CD4-positive, alpha-beta T cell treated with Interleukin-1 beta for 1 hour (primary cell): ENCODE measurements at places on chromosomes 13 and 19.

GRCh38 chr13:40598569-40598968 lies 67.9 kb downstream of the FOXO1 start:
- no peak for DNase-seq

DNA sequence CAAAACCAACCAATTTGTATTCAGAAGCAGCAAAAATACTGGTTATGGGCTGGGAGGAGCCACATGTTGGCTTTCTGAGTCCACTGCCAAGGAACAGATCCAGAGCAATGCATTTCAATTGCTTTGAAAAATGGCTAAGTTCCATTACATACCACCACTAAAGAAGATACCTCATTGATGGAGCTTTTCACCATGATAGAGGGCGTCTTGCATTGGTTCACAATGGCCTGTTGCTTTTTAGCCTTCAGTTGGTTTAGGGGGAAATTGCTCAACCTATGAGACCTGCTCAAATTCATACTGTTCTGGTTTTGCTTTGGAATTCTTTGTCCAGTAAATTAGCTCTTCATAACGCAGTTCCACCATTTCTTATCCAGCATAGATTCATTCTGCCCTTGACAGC lies 21.2 kb upstream of the CPB2 start:
- DNase-seq, result no peak

GRCh38 chr13:99314640-99315176 lies 7.5 kb upstream of the GPR183 start:
- DNase-seq, result peak; percentile 65

- no peak for DNase-seq
Observed at GRCh38 chr19:1487576-1488281, 2.4 kb downstream of the PCSK4 start.

DNA sequence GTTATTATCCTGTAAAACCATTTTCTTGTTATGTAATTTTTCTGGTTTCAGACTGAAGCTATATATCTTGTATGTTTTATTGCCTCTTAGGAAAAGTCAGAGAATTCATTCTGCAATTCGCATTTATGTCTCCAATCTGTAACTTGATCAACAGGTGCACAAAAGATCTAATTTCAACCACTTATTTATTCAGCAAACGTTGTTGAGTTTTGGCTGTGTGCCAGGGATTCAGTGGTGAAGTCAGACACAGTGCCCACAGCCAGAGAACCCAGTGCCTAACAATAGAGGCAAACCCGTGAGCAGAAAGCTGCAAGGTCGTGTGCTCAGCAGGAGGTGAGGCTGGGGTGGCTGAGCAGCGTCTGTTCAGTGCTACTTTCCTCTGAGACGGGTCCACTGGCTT lies 119.5 kb upstream of the MCF2L start:
- no peak for DNase-seq

GRCh38 chr19:5048091-5048726 lies 79.3 kb downstream of the KDM4B start:
- peak; percentile 47 for DNase-seq

DNA sequence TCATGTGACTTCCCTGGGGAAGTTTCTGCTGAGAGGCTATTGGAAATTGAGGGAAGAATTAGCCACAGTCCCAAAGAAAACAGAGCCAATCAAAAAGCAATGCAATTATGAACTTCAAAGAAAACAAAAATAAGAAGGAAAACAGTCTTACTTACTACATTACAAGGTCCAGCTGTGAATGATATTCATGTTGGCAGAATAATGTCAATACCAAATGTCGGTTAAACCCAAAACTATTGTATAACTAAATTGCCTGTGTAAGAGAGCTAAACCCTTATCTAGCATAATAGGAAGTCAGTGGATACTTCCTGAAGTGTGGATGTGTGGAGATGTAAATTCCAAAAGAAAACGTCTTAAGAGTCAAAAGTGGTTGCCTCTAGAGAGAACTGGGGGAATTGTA lies 12.4 kb downstream of the KL start:
- DNase-seq, result no peak

- no peak for DNase-seq
Observed at GRCh38 chr19:11447347-11448262, 12.2 kb downstream of the PRKCSH start.

DNA sequence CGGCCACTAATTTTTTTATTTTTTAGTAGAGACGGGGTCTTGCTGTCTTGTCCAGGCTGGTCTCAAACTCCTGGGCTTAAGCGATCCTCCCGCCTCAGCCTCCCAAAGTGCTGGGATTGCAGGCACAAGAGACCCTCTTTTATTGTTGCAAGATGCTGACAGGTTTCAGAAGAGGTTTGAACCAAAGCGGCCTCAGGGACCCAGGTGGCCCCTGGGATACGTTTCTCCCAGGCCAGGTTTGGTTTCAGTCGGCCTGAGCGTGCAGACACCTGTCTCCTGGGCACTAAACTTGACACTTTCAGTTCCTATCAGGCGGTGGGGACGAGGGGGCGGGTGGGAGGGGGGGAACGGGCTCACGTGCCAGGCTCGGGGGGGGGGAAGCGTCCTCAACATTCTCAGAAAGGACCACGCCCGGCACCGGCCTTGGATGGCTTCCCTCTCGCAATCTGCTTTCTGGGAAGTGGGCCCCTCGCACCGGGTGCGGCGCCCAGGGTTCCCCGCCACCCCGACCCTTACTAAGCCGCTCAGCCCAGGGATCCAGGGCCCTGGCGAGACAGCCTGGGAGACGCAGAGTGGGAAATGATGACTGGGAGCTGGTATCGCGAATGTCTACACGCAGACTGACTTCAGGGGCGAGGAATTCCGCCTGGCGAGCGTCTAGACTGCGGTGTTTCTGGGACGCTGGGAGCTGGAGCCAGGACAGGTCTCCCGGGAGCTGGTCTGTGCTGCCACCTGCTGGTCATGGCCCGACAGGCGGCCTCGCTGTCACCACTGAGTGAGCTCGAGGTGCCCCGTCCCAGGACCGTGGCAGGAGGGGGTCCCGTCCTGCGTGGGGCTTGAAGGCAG lies 91.6 kb downstream of the GNG7 start:
- DNase-seq, result peak; percentile 85

- DNase-seq, result peak; percentile 87
Observed at GRCh38 chr19:43624933-43625332, 5.5 kb upstream of the ZNF428 start.

GRCh38 chr19:16589917-16590316 lies 17.7 kb upstream of the SLC35E1 start:
- DNase-seq, result no peak

GRCh38 chr13:108624979-108625378 lies 4.4 kb upstream of the MYO16 start:
- no peak for DNase-seq

DNA sequence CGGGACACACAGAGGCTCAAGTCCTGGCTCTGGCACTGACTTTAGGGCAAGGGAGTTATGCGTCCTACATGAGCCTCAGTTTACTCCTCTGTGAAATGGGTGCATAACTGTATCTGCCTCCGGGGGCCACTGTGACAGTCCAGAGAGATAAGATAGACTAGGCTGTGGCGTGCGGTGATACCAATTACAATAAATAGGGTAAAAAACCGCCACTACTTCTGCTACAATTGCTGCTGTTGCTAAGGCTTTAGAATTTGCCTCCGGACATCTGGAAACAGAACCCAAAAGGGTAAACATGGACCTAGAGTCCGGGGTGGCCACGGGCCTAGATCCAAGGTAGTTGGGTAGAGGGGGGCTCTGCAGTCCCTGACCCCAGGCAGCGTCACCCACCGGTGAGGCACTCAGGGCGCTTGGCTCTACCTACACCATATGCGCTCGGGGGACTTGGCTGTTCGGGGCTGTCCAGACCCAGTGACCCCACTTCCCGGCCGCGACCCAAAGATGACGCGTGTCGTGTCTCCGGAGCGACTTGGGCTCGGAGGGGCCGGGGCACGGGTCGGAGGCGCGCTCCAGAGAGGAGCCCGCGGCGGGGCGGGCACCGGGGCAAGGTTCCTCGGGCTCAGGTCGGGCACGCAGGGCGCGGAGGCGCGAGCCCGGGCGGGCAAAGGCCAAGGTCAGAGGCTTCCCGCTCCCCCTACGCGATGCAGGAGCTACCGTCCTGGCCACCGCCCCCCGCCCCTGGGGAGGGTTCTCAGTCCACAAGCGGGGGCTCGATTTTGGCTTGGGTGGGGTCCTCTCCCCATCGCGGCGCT lies 1.1 kb downstream of the INSR start:
- DNase-seq, result peak; percentile 1

- no peak for DNase-seq
Observed at GRCh38 chr13:93797463-93797862, 570.9 kb downstream of the GPC6 start.

DNA sequence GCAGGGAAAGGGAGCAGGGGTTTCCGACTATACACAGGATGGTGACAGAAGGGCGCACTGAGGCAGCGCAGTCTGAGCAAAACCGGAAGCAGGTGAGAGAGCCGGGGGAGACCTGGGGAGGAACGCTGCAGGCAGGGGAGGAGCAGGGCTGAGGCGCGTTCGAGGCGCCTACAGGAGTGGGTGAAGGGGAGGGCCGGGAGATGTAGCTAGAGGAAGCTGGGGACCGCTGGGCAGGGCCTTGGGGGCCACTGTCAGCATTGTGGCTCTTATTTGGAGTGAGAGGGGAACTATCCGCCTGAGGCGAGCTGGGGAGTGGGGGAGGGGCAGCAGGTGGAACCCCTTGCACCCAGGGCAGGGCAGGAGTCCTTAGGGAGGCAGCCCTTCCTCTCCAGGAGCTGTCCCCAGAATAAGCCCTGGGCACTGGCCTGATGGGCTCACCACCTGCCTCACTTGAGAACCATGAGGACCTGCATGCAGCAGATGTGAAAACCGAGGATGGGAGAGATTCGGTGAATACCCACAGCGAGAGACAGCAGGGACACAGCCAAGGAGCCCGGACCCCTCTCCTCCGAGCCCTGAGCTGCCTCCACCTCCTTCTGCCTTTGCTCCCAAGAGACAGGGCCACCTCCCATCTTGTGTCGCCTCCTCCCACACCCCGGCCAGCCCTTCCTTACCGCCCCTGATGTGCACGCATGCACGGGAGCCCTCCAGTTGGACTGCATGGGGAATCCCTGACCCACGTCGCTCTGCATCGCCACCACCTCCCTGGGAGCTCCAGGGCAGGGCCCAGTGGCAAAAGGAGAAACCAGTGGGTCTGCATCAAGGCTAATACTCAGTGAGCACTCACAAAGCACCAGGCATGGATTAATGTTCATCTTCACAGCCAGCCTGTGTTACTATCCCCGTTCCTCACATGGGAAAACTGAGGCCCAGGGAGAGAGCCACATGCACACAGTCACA lies 10.3 kb downstream of the AKT2 start:
- peak; percentile 13 for DNase-seq

DNA sequence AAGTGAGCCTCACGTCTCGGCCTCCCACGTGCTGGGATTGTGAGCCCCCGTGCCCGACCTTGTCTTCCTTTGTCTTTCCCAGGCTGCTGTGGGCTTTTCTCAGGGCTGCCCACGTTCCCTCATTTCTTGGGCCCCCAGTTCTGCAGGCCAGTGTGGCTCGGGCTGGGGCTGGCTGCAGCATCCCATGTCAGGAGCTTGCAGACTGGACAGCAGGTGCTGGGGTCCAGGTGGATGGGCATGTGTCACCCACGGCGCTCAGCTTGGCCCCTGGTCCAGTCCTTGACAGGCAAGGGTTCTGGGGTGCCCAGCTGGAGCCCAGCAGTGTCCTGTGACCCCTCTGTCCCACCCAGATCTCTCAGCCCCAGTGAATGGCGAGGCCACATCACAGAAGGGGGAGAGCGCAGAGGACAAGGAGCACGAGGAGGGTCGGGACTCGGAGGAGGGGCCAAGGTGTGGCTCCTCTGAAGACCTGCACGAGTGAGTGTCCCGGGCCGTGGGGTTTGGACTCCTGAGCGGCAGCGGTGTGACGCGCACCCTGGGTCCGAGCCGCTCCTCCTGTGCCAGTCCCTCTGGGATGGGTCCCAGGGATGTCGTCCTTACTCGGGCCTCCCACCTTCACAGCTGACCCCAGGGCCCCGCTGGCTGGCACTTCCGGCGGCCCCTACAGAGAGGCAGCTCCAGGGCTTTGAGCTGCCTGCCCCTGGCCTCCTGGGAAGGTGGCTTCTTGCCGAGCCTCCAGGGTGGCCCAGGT lies 17.3 kb downstream of the PLIN4 start:
- no peak for DNase-seq

- DNase-seq, result no peak
Observed at GRCh38 chr13:87607266-87607665, 63.9 kb upstream of the SLITRK5 start.

DNA sequence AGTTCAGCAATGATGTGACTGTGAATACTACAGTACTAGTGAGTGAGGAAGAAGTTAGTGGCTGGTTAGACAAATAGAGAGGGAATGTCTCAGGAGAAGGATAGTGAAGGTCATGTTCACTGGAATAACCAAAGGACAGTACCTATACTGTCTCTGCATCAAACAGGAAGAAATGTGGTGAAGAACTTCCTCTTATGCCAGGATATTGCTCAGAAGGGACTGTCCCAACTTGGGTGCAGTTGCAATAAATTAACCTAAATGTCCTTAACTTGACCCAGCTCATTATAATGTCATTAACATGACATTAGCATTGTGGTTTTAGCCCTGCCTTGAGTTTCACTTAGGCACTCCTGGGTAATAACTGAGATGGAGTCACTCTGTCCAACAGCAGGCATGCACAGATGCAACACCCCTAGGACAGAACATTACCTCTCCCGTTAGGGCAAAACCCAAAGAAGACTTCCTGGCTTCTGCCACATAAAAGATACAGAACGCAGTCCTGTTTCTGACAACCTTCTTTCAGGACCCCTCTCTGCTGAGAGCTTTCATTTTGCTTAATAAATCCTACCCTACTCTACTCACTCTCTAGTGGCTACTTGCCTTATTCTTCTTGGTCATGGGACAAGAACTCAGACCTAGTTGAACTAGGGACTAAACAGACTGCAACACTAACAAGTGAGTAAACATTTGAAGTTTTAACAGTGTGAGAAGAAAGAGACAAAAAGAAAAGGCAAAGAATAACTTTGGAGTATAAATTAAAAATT lies 1591.6 kb upstream of the MIR17HG start:
- no peak for DNase-seq

- no peak for DNase-seq
Observed at GRCh38 chr13:33303855-33304597, 18.5 kb upstream of the STARD13 start.

GRCh38 chr13:69879936-69880335 lies 227.7 kb upstream of the ATXN8OS start:
- no peak for DNase-seq

GRCh38 chr13:86383561-86383960 lies 584.3 kb upstream of the SLITRK6 start:
- DNase-seq, result no peak

- no peak for DNase-seq
Observed at GRCh38 chr13:48902368-48902767, 73.3 kb upstream of the FNDC3A start.

DNA sequence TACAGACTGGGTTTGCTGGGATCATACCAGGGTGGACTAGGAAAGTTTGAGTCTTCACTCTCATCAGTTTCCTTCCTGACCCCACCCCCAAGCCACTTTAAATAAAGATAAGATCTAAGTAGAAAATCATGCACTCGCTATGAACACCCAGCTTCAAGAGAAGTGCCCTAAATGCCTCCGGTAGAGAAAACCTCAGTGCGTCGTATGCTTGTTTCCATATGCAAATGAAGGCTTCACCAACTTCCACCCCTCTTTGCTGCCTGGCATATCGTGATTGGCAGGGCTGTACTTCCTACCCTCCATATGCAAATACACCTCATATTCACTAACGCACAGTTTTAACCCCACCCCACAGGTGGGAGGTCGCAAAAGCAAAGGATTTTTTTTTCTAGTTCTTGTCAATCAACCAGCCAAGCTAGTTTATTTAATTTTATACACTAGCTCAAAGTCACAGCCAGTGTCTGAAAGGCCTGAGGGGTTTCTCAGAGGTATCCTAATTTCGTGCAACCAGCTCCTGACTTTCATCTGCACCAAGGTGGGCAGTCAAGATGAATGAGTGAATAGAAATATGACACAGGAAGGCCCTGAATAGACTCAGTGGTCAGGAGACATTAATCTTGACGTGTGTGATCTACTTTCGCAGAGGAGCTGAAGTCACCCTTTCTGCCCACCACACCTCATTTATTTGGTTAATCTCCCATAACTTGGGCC lies 121.1 kb upstream of the TSHZ3 start:
- no peak for DNase-seq
